ENCODE measurements at places on chromosomes 12 and 14. TPM values are rescaled to one million over a fixed set of nuclear protein-coding genes. Genes with fewer than 3 reads are reported as not detected.

The LRRC43 gene
- not detected for total RNA-seq

The OAS1 gene
- 12.4 TPM for total RNA-seq

The OLR1 gene
- not detected for total RNA-seq

- DNase-seq: peak; percentile 88
These were observed 60.9 kb upstream of the OR4E1 start for GRCh38 chr14:21734457-21735074.

DNA sequence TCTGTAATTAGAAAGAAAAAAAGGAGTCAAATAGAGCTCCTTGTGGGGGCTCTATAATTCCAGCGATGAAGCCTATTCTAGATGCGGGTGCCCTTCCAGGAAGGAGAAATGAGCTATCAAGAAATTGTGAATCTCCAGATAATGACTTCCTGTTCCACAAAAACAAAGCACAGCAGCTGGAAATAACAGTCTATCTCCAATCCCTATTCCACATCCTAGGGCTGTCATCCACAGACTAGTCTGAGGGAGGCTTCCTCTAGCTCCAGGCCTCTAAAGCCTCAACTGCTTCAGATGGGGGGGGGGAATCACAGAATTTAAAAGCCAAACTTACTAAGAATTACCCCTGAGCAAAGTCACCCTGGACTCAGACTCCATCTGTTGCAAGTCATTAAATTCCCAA is 77.4 kb upstream of the GTF2A1 start:
- DNase-seq: no peak

The TMEM52B gene
- not detected for total RNA-seq

The PDE3A gene
- 0.61 TPM for total RNA-seq

The KRT2 gene
- not detected for total RNA-seq

GRCh38 chr14:89282191-89282590 is 134.8 kb downstream of the FOXN3 start:
- no peak for DNase-seq

The SLC10A1 gene
- not detected for total RNA-seq

- DNase-seq: peak; percentile 65
These were observed 35.7 kb upstream of the EML1 start for GRCh38 chr14:99757331-99758070.

- DNase-seq: no peak
These were observed 50.4 kb downstream of the SLC24A4 start for GRCh38 chr14:92373336-92373735.

The ACSS3 gene
- total RNA-seq: 7.7 TPM

- no peak for DNase-seq
These were observed 114.7 kb upstream of the FKBP4 start for GRCh38 chr12:2679816-2680675.

DNA sequence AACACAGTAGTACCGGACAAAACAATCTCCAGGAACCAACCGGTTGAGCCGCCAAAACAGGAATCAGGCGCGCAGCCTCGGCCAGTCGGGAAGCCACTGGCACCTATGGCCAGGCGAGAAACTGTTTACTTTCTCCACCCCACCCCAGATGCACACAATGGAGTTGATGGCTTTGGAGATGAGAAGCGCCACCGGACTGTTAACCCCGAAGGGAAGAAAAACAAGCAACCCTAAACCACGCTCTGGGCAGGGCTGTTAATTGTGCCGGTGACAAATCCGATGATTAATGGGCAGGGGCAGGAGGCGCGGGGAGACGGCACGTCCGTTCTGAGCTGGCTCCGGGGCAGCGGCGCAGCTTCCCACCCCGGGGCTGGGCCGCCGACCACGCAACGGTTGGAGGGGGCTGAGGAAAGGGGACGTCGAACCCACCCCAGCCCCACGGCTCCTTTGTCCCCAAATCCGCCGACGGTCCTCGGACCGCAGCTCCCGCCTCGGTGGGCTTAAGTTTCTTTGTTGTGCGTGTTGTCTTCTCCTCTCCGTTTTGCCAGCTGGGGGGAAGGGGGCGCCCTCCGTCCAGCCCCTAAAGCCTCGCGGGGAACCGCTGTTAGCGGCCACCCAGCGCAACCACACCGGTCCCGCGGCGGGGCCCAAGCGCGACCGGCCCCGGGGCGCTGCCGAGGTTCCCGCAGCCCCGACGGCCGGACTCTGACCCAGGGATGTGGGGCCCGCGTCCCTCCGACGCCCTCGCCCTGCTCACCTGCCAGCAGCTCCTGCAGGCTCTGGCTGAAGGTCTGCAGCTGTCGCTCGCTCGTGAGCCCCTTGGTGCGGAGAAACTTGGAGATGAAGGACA is 790 bp downstream of the BTG1 start:
- DNase-seq: peak; percentile 57

- peak; percentile 48 for DNase-seq
These were observed 55.5 kb downstream of the MYRFL start for GRCh38 chr12:69880571-69880970.

The RNASE1 gene
- not detected for total RNA-seq

DNA sequence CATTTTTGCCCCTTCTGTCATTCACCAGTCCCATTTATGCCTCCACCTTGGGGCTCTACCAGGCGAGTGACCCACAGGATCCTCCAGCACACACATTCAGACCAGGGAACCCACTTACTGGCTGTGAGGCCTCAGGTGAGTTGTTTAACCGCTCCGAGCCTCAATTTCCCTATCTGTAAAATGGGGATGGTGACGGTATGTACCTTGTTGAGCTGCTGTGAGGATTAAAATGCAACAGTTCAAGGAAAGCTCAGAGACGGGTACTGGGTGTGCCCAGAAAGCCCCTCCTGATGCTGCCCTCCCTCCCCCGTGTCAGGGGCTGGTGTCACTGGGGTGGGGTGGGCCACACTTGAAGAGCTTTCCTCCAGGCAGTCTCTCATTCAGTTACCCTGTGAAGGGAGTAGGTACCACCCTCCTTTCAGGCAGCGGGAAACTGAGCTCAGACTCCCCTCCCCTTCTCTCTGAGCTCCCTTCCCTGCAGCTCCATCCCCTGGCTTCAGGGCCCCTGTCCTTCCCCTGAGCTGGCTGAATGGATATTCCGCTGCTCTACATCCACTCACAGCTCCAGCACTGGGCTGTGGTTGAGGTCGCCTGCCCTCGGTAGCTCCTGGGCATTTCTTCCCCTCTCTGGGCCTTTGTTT is 1.4 kb upstream of the SERPINA1 start:
- DNase-seq: no peak

GRCh38 chr12:47193066-47193465 is 113.3 kb upstream of the AMIGO2 start:
- no peak for DNase-seq

GRCh38 chr12:6834873-6835272 is 5.9 kb upstream of the GNB3 start:
- DNase-seq: no peak

The PRR4 gene
- total RNA-seq: 6.9 TPM

GRCh38 chr14:80080601-80081000 is 130.7 kb downstream of the DIO2 start:
- DNase-seq: no peak

DNA sequence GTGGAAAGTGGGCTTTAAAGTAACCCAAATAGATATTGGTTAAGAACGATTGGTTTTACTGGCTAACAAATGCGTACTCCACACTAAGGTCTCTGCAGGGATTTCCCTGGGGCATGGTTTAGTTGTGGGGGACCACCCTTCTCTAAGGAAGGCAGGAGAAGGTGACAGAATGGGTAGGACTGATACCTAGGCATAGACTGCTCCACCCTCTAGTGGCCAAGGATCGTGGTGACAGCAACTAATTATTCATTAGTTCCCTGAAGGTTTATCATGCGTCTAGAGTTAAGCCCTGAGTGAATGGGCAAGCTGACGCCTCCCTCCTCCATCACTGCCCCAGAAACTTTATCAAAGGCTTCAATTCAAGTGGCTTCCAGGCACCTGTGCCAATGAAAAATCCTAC is 9.1 kb downstream of the FAM181A start:
- peak; percentile 60 for DNase-seq

DNA sequence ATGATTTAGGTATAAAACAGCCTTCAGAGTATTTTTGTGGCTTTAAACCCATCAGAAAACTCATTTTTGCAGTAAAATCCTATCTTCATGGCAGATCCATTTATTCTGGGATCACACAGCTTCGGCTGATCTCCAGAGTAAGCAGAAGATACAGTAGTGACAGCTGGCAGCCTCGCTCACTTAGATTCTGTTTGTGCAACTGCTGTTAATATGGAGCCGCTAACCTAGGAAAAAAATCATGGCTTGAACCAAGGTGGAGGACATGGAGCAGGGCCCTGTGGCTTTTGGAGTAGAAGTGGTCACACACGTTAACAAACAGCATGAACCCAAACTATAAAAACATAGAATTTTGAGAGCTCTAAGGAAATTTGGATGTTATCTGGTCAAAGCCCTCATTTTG is 137.2 kb upstream of the ARHGAP5 start:
- no peak for DNase-seq

The KRT78 gene
- total RNA-seq: not detected

The GZMB gene
- not detected for total RNA-seq

The KERA gene
- not detected for total RNA-seq

The CCDC59 gene
- 83.1 TPM for total RNA-seq

GRCh38 chr14:50254248-50254647 is 22.9 kb upstream of the SOS2 start:
- DNase-seq: no peak

GRCh38 chr12:19220852-19221466 is 91.4 kb downstream of the PLEKHA5 start:
- DNase-seq: peak; percentile 10

DNA sequence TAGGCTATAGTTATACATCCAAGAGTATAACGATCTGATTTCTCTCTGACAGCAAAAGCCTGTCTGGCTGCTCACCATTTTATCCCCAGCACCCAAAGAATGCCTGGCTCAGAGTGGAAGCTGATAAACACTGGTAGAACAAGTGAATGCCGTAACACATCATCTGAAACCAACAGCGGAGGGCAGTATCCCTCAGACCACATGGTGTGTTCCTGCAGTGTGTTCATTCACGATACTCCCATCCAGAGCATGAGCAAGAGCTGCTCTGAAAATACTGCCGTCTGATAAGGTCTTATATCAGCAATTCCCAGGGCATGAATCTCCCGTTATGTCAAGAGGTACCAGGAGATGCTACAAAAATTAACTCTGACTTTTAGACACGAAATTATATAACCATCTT is 95.9 kb downstream of the TTC7B start:
- no peak for DNase-seq

DNA sequence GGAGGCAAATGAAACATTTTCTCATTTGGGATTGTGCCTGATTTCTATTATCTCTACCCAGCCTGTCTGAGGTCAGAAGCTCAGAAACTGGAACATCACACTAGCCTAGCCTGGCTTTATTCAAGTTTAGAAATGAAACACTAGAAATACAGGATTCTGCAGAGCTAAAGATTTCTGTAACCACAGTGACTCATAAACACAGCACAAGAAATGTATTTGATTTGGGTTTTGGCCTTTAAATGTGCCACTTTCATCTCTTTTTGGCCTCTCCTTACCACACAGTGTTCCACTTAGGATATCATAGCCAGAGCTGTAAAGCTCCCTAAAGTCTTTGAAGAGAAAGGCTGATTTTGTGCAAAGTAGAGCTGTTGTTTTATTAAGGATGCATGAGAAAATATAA is 307.5 kb downstream of the EMP1 start:
- no peak for DNase-seq

DNA sequence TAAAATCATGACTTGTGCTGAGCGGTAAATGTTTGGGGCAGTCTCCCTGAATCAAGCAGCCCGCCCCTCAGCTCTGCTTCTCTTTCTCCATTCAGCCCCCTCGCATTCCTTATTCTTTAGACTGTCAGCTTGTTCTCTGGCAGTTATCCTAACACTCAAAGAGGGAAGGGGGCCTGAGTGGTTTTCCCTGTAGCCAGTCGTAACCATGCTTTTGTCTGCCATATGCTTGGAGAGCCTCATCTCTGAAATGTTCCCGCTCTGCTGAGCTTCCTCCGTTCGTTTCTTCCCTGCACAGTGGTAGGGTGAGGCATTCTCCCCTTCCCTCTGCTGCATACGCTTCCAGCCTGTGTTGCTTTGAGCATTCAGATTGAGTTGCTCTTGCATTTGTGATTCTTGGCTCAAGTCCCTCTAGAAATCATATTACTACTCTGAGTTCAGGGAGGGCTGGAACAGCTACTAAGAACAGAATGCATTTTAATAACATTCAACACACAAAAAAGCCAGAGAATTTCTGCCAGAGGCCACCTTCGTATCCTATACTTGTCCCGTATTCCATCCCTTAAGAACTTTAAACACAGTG is 119.7 kb downstream of the FBXL14 start:
- peak; percentile 21 for DNase-seq

The TMEM179 gene
- 0.58 TPM for total RNA-seq

DNA sequence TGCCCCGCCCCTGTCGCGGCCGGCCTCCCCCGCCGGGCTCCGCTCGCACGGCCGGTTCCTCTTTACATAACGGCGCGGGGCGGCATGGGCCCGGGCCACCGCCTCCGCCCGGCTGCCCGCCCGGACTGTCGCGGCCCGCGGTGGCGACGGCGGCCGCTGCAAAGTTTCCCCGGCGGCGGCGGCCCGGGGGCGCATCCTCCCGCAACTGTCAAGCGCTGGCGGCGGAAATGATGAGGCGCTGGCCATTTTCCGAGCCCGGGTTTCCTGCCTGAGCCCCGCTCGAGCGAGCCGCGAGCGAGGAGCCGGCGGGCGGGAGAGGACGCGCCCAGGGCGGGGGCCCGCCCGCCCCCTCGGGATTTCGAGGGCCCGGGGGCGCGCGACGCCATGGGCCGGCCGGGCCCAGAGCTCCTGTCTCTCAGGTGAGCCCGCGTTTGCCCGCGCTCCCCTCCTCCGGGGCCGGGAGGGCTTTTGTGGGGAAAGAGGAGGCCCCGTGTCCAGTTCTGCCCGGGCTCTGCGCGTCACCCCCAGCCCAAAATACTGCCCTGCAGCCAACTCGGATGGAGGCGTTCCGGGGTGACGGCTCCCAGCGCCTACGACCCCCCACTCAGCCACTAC is at the start of gene SH2B3:
SH2B3 (plus strand) TSS at position 65 of the 615 bp plus-strand sequence. CDS start 12,223 bp downstream, outside the sequence.
- DNase-seq: no peak

The TDRD9 gene
- total RNA-seq: not detected

GRCh38 chr12:121565076-121565475 is 15.7 kb downstream of the KDM2B start:
- DNase-seq: no peak

DNA sequence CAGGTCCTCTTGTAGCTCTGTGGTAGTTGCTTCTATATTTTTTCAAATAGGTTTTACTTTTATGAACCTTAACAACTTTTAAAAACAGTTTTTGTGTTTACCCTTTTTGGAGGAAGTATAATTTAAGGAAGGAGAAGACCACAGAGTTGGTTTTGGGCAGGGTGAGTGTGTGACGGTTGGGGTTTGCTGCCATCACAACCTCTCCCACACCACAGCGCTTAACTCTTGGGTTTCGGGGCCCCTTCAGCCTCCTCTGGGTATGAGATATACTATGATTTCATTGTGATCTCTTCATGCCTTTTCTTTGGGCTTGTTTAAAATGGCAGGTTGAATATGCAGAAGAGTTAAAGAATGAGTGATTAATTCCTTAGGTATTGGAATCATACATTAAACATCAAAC is 228.7 kb upstream of the CRY1 start:
- no peak for DNase-seq

GRCh38 chr14:58876608-58877007 is 238.8 kb downstream of the DACT1 start:
- DNase-seq: no peak

DNA sequence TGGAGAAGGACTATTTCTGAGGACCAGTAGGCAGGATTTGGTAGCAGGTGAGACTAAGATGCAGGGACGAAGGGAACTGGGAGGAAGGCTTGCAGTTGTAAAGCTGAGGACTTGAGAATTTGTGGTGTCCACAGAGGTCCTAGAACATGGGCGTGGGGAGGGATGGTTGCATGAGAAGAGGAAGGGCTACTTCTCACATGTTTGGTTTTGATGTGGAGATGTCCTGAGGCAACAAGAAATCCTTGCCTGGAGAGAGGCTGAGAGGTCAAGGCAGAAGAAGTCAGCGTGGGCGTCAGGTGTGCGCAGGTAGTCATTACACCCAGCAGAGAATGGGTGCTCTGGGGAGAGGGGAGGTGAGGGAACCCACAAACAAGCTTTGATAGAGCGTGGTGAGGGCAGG is 5.7 kb upstream of the RABGGTA start:
- DNase-seq: no peak

Data from A673 (cell line).